IMR-90 (cell line): ENCODE measurements at places on chromosomes 6 and 20. TPM values are rescaled to one million over a fixed set of nuclear protein-coding genes. Genes with fewer than 3 reads are reported as not detected.

GRCh38 chr6:14831937-14832336, 413.9 kb upstream of the JARID2 start:
- H3K27ac ChIP-seq, result no peak overlapping the region
- no peak overlapping the region for H3K4me3 ChIP-seq

DNA sequence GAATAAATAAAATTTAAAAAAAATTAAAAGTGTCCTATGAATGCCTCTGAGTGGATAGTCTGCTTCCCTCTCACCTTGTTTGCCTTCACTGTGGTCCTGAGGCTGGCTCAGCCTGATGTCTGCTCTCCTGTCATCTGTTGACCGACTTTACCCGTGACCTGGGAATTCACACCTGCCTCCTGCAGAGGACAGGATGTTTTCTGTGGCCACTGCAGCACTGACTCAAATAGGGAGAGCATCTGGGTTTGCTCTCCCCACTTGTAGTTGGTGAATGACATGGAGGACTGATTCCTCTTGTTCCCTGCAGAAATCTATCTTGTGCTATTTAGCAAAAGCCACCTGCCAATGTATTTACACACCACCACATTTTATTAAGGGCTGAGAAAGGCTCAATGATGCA, 52.4 kb upstream of the ERVFRD-1 start:
- no peak for DNase-seq
- H3K27me3 ChIP-seq, result no peaks in the 10 kb centered on the region
- no peaks in the 10 kb centered on the region for H3K36me3 ChIP-seq

DNA sequence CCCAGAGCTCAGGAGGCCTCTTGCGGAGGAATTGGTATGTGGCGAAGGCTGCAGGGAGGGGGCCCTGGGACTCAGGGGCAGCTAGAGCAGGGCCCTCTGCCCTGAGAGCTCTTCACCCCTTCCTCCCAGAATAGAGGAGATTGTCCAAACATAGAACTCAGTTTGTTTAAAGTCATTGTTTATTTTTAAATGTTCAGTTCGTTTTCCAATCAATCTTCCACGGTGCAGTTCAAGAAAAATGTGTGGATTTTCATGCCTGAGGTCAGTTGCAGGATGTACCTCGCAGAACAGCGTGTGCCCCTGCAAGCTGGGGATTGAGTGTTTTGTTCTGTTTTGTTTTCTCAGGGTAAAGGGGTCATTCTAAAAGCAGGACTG, 37.2 kb downstream of the MGME1 start:
- peaks cover 15% of the 10 kb centered on the region; the same call in 1 of the 2 replicates for H3K4me1 ChIP-seq
- no peaks in the 10 kb centered on the region for H3K27me3 ChIP-seq
- H3K4me3 ChIP-seq, result no peak overlapping the region
- H3K36me3 ChIP-seq, result no peaks in the 10 kb centered on the region
- H3K27ac ChIP-seq, result no peak overlapping the region

DNA sequence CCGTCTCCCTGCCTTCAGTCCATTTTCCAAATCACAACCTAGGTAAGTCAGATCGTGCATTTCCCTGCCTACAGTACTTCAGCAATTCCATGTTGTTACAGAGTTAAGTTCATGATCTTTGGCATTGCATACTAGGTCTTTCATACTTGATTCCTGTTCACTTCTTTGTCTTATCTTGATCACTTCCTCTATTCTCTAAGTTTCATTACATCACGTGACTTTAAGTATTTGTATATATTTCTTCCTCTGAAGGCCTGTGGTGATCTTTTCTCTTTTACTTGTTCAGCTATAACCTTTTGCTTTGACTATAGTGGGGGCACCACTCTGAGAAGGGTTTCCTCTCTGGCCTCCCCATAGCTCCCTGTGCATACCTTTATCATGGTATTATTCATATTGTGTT, 100.2 kb downstream of the TRMT11 start:
- no peak overlapping the region for H3K4me3 ChIP-seq
- no peaks in the 10 kb centered on the region for H3K27me3 ChIP-seq
- no peaks in the 10 kb centered on the region for H3K4me1 ChIP-seq
- no peaks in the 10 kb centered on the region for H3K36me3 ChIP-seq
- no peak overlapping the region for H3K27ac ChIP-seq
- DNase-seq, result no peak

- no peaks in the 10 kb centered on the region for H3K27me3 ChIP-seq
- H3K4me3 ChIP-seq, result no peak overlapping the region
- no peak overlapping the region for H3K27ac ChIP-seq
Measured at GRCh38 chr20:42756991-42757390, 432.7 kb downstream of the PTPRT start.

GRCh38 chr6:166644681-166645080, 17.6 kb upstream of the RPS6KA2 start:
- peaks cover 15% of the 10 kb centered on the region for H3K27me3 ChIP-seq
- no peak overlapping the region for H3K4me3 ChIP-seq
- H3K27ac ChIP-seq, result no peak overlapping the region

- no peak overlapping the region for H3K4me3 ChIP-seq
- no peak overlapping the region for H3K27ac ChIP-seq
- H3K4me1 ChIP-seq, result no peaks in the 10 kb centered on the region
- peaks cover 3% of the 10 kb centered on the region; the same call in 1 of the 2 replicates for H3K27me3 ChIP-seq
- no peak for DNase-seq
Measured at GRCh38 chr20:52252664-52253063, 61.1 kb upstream of the ZFP64 start.

GRCh38 chr20:16740365-16741072, 7.6 kb upstream of the OTOR start:
- no peaks in the 10 kb centered on the region for H3K4me1 ChIP-seq
- no peak for DNase-seq
- H3K36me3 ChIP-seq, result peaks cover 15% of the 10 kb centered on the region

DNA sequence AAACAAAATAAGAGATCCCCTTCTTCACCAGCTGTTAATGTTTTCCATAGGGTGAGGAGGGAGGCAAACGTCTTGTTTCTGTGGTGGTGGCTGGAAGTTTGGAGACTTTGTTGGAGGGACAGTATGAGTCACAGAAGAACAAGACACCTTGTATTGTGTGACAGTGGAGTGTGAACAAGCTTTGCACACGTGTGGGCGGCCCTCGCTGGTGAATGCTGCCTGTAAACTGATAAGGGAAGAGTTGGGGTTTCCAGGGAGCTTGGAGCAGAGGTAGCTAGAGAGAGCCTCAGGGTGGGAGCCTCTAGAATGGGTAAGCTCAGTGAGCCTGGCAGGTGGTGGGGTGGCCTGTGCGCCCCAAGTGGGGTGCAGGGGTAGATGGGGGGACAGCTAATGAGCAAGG, 78.3 kb downstream of the ZDHHC14 start:
- H3K36me3 ChIP-seq, result no peaks in the 10 kb centered on the region
- H3K4me1 ChIP-seq, result peaks cover 8% of the 10 kb centered on the region
- H3K4me3 ChIP-seq, result no peak overlapping the region
- DNase-seq, result no peak

- no peak for DNase-seq
- no peaks in the 10 kb centered on the region for H3K36me3 ChIP-seq
Measured at GRCh38 chr20:59827138-59828056, 106.0 kb downstream of the SYCP2 start.

DNA sequence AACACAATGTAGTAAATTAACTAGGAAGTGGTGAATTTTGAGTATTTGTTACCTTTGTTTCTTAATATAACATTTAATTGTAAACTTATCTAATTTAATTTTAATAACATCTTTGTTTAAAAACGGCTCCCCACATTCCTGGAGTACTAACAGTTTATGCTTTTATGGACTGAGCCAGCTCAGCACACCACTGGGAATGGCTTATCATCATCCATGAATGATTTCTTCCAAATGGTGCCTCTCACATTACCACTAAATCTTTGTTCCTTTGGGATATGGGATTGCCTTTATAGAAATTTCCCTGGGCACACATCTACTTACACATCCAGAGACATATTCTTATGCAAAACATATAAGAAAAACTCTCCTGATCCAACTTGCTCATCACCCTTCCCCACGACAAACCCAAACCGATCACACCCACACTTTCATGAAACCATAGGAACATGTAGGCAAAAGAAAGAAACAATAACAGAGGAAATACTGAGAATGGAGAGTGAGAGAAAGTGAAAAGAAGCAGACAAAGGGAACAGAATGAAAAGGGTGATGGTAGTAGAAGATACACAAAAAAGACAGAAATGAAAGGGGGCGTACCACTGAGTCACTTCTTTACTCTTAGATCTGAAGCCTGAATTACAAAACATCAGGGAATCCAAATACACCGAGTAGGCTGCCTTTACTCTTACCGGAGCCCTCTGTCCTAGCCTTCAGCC, 58.5 kb upstream of the KCNK16 start:
- no peak for DNase-seq
- no peak overlapping the region for H3K27ac ChIP-seq
- no peaks in the 10 kb centered on the region for H3K36me3 ChIP-seq
- peaks cover 2% of the 10 kb centered on the region; the same call in 1 of the 2 replicates for H3K27me3 ChIP-seq

GRCh38 chr20:10061641-10062040, 26.9 kb downstream of the ANKEF1 start:
- no peaks in the 10 kb centered on the region for H3K36me3 ChIP-seq
- H3K27me3 ChIP-seq, result peaks cover 6% of the 10 kb centered on the region
- H3K27ac ChIP-seq, result no peak overlapping the region
- no peaks in the 10 kb centered on the region for H3K4me1 ChIP-seq
- H3K4me3 ChIP-seq, result no peak overlapping the region

DNA sequence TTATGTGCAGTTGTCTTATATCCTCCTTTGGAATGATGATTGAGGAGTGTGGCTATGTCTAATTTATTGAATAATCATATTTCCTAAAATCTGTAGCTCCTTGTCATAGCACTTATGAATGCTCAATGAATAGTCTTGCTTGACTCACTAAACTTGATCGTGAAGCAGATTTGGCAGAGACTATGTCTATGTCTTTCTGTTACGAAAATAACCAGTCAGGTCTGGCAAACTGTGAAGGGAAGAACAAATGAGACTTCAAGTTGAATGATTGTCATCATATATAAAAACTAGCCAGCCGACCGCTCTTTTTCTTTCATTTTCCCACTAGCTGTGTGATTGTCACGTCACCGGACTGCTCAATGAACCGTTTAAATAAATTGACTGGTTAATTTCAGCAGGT, 1303.9 kb upstream of the GJE1 start:
- no peak overlapping the region for H3K27ac ChIP-seq
- DNase-seq, result no peak
- H3K4me3 ChIP-seq, result no peak overlapping the region

DNA sequence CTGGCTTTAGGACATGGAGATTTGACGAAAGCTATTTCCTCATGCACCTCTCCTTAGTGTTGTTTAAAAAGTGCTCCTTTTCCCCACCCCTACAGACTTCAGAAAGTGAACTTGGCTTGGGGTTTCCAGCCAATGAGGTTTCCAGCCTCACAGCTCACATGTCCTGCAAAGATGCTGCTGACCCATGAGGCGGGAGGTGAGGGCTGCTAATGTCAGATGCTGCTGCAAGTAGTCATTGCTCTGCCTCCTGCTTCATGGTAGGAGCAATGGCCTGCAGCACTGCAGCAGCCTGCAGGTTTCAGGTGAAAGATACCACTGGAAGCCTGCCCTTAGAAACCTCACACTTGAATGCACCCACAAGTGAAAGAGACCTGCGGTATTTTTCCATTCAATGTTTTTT, 112.8 kb downstream of the LAMP5 start:
- no peaks in the 10 kb centered on the region for H3K36me3 ChIP-seq
- peaks cover 3% of the 10 kb centered on the region for H3K27me3 ChIP-seq
- no peak for DNase-seq
- no peaks in the 10 kb centered on the region for H3K4me1 ChIP-seq
- no peak overlapping the region for H3K27ac ChIP-seq

DNA sequence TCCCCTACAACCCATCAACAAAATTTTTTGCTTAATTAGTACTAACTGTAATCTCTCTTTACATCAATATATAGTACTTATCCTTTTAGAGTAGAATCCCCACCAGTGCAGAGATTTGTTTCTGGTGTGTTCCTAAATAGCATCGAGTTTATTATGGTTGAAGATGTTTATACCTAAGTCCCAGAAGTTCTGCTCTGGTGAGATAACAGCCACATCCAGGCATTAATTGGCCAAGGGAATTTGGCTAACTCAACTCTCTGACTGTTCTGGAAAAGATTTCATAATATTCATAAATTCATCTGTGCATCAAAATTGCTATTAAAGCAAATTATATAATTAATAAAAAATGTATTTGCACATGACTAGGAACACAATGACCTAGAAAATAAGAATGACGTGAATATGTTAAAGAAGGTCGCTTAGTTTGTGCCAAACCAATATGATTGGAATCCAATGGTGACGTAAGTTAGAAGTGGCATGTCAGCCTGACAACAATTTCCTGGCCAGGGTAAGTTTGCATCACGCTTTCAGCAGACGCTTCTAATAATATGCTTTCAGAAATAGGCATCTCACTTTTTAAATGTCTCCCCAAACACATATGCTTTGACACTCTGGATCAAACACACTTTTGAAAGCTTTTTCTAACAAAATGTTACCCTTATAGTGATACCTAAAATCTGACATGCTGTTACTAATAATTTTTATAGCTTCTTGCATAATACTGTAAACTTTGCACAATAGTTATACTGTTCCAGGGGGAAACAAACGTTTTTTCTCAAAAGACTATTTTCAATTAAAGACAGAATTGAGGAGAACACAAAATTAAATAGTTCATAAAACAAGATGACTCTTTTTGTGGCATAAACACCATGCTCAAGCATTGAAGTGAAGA, 236.7 kb downstream of the TENT5A start:
- H3K4me1 ChIP-seq, result no peaks in the 10 kb centered on the region
- DNase-seq, result peak; percentile 47
- no peak overlapping the region for H3K4me3 ChIP-seq
- no peak overlapping the region for H3K27ac ChIP-seq
- no peaks in the 10 kb centered on the region for H3K36me3 ChIP-seq
- no peaks in the 10 kb centered on the region for H3K27me3 ChIP-seq

DNA sequence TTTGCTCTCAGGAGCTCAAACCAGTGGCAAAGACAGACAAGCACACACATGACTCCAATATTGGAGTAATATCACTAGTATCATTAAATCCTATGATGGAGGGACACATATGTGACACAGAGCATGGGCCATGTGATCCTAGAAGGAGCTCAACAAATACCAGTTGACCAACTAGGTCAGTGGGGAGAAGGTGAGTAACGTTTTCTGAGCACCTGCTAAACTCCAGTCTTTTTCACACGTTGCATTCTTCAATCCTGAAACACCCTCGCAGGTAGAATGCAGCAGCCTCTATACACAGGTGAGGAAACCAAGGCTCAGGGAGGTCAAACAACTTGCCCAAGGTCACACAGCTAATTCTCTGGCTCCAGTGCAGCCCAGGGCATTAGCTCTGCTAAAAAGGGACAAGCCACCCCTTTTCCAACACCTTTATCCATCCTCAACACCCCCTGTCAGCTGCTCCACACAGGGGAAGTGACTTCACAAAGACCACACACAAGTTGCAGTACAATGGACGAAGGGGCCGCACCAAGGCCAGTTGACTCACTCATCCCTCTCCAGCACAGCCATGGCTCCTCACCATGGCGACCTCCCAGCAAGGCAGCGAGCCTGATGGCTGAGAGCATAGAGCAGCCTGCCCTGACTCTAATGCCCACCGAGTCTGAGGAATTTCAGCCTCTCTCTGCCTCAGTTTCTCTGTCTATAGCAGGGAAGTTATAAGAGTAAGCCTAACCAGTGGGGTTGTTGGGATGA, 4.4 kb downstream of the CAPN11 start:
- peak; percentile 44 for DNase-seq
- no peaks in the 10 kb centered on the region for H3K4me1 ChIP-seq
- no peak overlapping the region for H3K27ac ChIP-seq

Gene NR2E1
- total RNA-seq, result not detected in 2 replicates

Gene MYCT1
- 0.90 and 1.1 TPM in 2 replicates for total RNA-seq

Gene SMOC2
- not detected in 2 replicates for total RNA-seq

Gene HECA
- 4.3 and 7.2 TPM in 2 replicates for total RNA-seq

Gene SH3BGRL2
- total RNA-seq, result 5.6 and 9.7 TPM in 2 replicates

Gene EFCAB8
- not detected in 2 replicates for total RNA-seq
